ENCODE measurements at places on chromosomes 4 and X.

GRCh38 chrX:37753384-37753783 lies 26.5 kb upstream of the CYBB start:
- DNase-seq = no peak

DNA sequence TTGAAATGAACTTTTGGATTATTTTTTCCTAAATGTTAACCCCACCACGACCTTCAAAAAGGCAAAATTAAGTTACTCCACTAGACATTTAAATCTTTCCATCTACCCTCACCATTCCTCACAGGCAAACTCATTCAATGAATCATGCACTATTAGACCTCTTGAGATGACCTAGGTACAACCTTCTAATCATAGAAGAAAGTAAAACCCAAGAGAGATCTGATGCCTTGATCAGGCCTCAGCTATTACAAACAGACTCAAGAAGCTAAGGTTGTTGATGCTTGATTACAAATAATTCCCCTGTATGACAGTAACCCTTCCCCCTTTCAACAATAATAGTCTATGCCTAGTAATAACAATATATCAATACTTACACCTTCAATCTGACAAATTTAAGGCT lies 18.9 kb downstream of the TAPT1 start:
- no peak for DNase-seq

- no peak for DNase-seq
These were observed 36.9 kb upstream of the ANKRD50 start for GRCh38 chr4:124749421-124749820.

- no peak for DNase-seq
These were observed 74.4 kb downstream of the NFKB1 start for GRCh38 chr4:102575369-102576129.

GRCh38 chr4:141432000-141432712 lies 204.2 kb upstream of the IL15 start:
- DNase-seq = no peak

DNA sequence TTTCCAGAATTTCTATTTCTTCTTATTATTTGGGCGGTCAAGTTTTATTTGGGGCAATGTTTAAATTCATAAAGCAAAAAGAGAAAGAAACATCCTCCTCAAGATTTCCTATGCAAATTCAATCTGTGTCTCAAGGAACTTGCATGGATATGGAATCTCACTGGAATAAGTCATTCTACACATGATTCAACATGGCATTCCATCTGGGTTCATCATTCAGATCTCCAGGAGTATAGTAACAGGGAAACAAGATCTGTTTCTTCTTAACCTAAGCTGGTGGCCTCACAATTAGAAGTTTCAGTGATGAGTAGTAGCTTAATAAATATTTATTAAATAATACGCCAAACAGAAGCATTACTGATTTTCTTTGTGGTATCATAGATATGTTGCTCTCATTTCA lies 19.8 kb downstream of the KLHL34 start:
- peak; percentile 29 for DNase-seq

GRCh38 chrX:57156397-57157049 lies 19.3 kb upstream of the SPIN2A start:
- DNase-seq = no peak

DNA sequence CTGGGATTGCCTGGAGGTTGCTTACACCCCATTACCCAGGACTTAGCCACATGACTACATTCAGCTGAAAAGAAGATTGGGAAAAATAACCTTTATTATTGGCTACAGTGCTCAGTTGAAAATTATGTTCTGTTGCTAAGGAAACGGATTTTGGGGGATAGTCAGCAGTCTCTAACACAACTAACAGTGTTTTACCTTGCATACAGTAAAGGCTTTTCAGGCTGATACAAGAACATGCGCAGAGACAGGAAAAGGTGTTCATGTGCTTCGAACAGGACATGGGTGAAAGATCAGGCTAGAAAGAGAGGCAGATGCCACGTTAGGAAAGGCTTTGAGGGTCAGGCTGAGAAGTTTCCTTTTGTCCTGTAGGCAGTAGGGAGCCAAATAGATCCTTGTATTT lies 14.8 kb upstream of the RHOH start:
- DNase-seq = no peak

- no peak for DNase-seq
These were observed 551.5 kb upstream of the ZFP42 start for GRCh38 chr4:187444061-187444460.

DNA sequence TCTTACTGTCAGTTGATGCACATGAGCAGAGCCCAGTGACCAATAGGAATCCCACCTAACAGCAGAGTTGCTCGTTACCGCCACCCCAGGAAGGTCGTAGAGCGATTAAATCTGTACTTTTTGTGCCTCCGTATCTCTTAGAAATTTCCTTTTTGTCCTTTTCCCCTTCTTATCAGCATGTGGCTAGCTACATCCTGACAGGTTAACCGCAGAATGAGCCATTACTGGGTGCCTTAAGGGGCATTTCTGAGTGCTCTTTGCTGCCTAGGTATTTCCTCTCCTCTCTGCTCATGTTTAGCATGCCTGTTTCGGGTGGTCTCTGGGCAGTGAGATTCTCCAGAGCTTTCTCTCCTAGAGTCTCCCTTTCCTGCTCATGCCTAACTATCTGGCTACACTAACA lies 530.5 kb downstream of the FAM133A start:
- no peak for DNase-seq

DNA sequence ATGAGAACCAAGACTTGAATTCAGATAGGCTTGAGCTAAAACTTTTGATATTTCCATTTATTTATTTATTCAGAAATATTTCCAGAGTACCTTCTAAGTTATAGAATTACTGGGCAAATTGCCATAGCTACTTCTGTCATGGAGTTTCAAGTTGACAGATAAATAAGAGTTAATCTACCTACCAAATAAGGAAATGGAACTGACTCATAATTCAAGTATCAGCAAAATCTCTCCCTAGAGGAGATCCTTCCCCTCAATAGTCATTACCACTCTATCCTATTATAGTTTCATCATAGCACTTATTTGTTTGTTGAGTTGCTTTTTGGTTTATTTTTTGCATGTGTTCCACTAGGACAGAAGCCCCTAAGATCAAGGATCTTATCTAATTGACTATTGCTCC lies 48.8 kb upstream of the CCSER1 start:
- DNase-seq = no peak

DNA sequence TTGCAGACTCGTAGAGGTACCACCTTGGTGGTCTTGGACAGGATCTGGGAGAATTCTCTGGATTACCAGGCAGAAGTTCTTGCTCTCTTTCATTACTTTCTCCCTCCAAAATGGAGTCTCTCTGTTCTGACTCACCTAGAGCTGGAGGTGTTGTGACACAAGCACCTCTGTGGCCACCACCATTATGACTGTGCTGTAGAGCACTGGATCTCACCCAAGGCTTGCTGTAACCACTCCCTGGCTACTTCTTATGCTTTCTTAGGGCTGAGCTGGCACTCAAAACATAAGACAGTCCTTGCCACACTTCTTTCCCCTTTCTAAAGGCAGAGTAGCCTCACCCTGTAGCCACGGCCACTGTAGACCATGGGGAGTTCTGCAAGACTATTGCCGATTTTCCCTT lies 296.6 kb upstream of the DIPK2B start:
- DNase-seq = no peak

DNA sequence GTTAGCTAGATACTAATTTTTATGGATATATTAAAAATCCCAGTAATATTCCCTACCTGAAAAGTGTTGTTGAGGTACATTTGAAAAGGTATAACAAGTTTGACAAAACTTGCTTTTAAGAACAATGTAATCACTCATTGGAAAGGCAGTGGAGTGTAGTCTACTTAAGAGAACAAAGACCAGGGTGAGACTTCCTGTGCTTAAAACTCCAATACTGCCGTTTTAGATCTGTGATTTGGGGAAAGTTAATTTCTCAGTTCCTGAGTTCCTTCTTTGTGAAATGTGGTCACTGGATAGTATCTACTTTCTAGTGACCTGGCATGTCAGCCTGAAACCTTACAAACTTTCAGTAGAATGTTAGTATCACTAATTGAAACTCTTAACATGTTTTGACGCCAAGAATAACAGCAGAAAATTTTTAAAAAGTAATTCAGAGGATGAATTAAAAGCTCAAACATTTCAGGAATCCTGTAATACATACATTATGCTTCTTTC lies 56.8 kb downstream of the PCDH7 start:
- DNase-seq = no peak

Measured in foreskin melanocyte (primary cell).